Upper lobe of left lung (tissue), 6 donors: ENCODE measurements at places on chromosomes 7 and 10. TPM values are rescaled to one million over a fixed set of nuclear protein-coding genes. Genes with fewer than 3 reads are reported as not detected.

DNA sequence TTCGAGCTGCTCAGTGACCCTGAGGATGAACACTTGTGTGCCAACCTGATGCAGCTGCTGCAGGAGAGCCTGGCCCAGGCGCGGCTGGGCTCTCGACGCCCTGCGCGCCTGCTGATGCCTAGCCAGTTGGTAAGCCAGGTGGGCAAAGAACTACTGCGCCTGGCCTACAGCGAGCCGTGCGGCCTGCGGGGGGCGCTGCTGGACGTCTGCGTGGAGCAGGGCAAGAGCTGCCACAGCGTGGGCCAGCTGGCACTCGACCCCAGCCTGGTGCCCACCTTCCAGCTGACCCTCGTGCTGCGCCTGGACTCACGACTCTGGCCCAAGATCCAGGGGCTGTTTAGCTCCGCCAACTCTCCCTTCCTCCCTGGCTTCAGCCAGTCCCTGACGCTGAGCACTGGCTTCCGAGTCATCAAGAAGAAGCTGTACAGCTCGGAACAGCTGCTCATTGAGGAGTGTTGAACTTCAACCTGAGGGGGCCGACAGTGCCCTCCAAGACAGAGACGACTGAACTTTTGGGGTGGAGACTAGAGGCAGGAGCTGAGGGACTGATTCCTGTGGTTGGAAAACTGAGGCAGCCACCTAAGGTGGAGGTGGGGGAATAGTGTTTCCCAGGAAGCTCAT is 1.1 kb downstream of the DDIT4 start:
- peaks cover 21% of the 10 kb centered on the region for H3K36me3 ChIP-seq
- H3K27ac ChIP-seq, result peak overlapping the region; percentile 98
- peak overlapping the region; percentile 81 for H3K4me3 ChIP-seq
- H3K27me3 ChIP-seq, result no peaks in the 10 kb centered on the region
- peaks cover 48% of the 10 kb centered on the region for H3K4me1 ChIP-seq

The GIMAP7 gene
- total RNA-seq, result 32.5 TPM

The BTBD16 gene
- total RNA-seq, result not detected

DNA sequence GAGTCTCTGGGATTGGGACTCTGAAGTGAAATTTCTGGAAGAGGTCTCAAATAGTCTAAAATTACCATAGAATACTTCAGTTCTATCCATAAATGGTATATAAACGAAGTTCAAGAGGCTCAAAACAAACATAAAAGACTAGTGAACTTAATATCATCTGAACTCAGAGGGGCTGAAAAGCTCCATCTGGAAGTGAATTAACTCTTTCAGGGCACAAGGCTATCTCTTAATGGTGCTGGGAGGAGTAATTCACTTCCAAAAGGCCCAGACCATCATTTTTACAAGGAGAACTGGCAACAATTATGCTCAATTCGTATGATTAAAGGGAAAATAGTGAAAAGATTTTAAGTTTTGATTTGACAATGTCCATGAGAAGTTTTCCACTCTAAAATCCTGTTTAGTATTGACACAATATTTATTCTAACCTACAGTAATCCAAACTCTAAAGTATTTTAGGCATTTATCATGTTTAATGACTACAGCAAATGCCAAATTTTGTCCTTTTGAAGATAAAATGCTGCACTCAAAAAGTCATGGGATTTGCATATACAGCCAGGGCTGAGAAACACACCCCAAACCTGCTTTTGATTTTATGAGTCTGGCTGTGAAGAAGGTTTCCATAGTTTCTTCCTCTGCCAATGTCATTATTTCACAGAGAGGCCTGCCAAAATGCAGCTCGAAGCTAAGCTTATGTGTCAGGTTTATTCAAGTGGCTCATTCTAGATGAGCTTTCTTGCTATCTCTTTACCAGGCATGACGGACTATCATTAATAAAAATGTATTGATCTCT is 143.9 kb downstream of the HIBADH start:
- no peak for DNase-seq
- H3K4me1 ChIP-seq, result no peaks in the 10 kb centered on the region
- H3K27ac ChIP-seq, result no peak overlapping the region
- H3K27me3 ChIP-seq, result no peaks in the 10 kb centered on the region
- no peaks in the 10 kb centered on the region for H3K36me3 ChIP-seq
- no peak overlapping the region for H3K4me3 ChIP-seq

DNA sequence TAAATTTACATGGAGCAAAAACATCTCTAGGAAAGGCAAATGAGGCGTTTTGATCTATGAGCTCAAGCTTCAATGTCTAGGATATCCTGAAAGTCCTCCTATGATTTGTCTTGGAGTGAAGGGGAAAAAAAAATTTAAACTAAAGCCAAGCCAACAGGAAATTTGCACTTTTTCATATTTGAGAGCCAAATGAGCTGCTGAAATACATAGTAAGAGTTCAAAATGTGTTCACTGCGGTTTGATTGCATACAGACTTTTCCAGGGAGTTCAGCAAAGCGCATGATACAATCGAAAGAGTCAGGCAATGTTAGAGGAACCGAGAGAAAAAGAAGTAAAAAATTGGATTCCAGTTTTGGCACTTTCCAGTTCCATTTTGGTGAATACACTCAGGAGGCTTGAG is 633.4 kb upstream of the MGMT start:
- no peaks in the 10 kb centered on the region for H3K36me3 ChIP-seq
- no peak overlapping the region for H3K27ac ChIP-seq
- no peak for DNase-seq
- H3K4me1 ChIP-seq, result no peaks in the 10 kb centered on the region

The DIP2C gene
- total RNA-seq, result 13.5 TPM

DNA sequence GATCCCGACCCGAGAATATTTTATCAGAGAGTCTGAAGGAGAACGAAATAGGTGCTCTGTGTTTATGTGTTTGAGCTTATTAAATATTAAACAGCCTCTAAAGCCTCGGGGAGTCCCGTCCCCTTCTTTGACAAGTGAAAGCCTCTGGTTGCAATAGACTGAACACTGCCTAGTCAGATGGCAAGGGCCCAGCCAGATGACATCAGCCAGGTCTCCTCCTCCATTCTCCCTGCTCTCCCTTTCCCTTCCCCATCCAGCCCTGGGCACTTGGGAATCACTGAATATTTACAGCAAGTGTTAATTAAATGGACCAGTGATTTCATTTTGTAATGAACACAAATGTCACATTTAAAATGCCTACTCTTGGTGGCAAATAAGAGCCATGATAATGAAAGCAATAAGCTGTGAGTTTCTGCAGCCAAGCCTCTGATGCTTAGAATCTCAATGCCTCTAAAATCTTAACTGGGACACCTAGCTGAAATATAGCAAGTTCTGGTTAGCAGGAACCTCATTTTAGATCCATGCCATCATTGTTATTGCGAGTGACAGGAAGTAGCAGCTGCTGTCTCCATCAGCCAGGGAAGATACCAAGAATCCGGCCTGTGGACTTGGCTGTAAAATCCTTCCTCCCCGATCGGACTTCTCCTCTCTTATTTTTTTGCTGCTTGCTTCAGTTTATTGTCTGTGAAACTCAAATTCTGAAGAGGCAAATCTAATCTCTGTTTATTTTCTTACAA is 202.1 kb downstream of the PRPF18 start:
- no peaks in the 10 kb centered on the region for H3K27me3 ChIP-seq
- no peak overlapping the region for H3K4me3 ChIP-seq
- H3K4me1 ChIP-seq, result peaks cover 33% of the 10 kb centered on the region
- H3K27ac ChIP-seq, result peak overlapping the region; percentile 72
- H3K36me3 ChIP-seq, result no peaks in the 10 kb centered on the region
- DNase-seq, result no peak

DNA sequence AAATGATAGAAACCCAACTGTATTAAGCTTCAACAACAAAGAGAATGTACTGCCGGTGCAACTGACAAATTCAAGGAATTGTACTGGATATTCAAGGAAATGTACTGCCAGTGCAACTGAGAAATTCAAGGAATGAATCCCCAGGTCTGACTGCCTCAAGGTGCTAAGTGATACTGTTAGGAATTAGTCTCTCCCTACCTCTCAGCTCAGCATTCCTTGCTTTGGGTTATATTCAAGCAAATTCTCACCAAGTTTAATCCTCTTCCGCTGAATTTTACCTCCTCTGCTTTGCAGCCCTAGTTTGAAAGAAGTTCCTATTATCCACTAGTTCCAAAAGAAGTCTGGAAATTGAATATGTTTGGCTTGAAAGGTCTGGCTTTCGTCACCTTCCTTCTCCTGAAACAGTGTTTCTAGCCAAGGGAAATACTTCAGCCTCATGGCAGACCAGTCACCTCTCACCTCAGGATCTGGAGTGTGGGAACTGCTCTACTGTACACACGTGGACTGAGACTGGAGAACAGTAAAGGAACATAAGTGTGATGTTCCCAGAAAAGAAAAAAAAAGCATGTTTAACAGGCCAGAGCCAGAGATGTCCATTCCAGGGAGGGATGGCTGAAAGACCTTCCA is 60.4 kb downstream of the SORCS1 start:
- H3K36me3 ChIP-seq, result no peaks in the 10 kb centered on the region
- H3K27ac ChIP-seq, result no peak overlapping the region
- no peaks in the 10 kb centered on the region for H3K27me3 ChIP-seq
- no peak overlapping the region for H3K4me3 ChIP-seq
- DNase-seq, result no peak
